ENCODE measurements at places on chromosomes 6 and 20.

GRCh38 chr6:18485660-18486435 lies 98.7 kb downstream of the RNF144B start:
- no peak for DNase-seq

DNA sequence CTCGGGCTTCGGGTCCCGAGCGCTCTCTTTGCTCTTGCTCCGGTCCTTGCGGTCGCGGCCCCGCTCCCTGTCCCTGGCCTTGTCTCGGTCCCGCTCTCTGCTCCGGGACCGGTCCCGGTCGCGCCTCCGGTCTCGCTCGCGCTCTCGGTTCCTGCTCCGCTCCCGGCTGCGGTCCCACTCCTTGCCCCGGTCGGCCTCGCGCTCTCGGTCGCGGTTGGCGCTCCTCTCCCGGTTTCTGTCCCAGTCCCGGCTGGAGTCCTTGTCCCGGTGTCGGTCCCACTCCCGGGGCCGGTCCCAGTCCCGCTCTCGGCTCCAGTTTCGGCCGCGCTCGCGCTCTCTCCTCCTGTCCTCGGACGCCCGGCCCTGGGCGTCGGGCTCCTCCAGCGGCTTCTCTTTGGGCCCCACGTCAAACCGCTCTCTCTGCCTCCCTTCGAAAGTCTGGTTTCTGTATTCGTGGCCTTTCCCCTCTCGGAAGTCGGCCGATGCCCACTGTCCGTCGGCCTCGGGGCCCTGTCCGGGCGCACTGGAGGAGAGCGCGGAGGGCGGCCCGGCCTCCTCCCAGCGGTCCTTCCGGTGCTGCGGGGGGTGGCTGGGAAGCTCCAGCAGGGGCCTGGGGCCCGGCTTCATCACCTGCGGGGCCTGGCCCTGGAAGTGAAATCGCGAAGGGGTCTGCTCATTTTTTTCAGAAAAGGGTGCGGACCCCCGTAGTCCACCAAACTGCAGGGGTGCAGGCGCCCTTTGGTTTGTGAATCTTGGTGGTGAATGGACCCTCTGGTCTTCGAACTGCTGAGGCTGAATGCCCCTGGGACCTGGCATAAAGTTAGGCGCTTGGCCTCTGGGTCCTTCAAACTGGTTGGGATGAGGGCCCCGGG lies 17.9 kb upstream of the TCFL5 start:
- no peak for DNase-seq

- peak; percentile 87 for DNase-seq
Measured at GRCh38 chr6:43268355-43268700, 25.0 kb downstream of the TTBK1 start.

- no peak for DNase-seq
Measured at GRCh38 chr6:15401120-15401519, 155.3 kb downstream of the JARID2 start.

- no peak for DNase-seq
Measured at GRCh38 chr6:160419488-160419887, 71.3 kb downstream of the SLC22A3 start.

DNA sequence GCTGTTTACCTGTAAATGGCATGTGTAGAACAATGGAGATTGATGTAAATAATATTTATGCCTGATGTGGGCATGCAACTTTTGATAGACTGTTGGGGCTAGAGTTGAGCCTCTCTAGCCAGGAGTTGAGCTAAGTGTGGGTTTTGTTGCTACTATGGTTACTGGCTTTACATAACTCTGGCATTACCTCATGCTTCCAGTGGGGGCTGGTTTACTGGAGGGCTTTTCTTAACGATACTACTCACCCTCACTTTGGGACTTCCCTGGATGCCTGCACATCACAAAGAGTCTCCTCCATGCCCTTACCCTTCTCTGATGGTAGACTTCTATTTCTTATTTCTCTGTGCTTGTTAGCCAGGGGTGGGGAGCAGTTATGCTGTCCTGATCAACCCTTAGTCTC lies 524.6 kb upstream of the CDH4 start:
- no peak for DNase-seq

DNA sequence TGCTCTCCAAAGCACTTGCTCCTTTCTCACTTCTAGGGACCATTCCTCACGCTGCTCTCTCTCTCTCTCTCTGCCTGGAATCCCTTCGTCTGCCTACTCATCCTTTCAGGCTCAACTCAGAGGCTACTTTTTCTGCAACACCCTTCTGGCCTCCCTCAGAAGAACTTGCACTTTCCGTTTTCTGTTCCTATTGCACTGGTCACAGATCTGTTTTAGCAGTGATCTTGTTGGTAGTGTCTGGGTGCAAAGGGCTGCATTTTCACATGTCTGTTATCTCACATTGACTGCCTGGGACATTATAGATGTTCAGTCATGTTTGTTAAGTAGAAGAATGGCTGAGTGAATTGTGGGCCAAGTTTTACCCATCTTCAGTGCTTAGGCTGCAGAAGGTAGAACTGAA lies 63.5 kb downstream of the RIN2 start:
- no peak for DNase-seq

GRCh38 chr6:16828058-16828457 lies 66.8 kb upstream of the ATXN1 start:
- DNase-seq: no peak

- DNase-seq: no peak
Measured at GRCh38 chr6:2861060-2861821, 19.6 kb upstream of the SERPINB1 start.

GRCh38 chr6:165653196-165653595 lies 9.8 kb downstream of the PDE10A start:
- no peak for DNase-seq

DNA sequence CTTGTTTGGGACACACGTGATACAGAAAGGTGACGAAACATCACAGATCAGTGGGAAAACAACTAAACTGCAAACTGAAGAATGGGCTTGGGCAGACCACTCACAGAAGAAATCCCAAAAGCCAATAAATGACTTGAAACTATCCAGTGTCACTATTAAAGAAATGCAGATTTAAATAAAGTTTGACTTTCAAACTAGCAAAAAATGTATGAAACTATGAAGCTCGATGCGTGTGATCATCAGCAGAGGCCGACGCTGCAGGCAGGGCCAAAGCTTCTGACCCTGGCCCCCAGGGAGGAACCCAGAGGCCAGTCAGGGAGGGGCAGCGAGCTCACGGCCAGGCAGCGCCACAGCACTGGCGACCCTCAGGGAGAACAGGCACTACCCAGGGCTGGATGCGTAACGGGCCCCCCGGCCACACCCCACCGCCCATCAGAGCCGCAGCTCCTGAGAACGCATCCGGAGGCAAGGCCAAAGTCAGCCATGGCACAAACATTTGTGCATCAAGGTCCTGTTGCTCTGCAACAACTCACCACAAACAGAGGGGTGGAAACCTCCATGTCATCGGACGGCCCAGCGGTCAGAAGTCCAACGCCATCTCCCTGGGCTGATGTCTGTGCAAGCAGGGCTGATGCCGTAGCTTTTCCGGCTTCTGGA lies 94.1 kb downstream of the YTHDF1 start:
- no peak for DNase-seq

DNA sequence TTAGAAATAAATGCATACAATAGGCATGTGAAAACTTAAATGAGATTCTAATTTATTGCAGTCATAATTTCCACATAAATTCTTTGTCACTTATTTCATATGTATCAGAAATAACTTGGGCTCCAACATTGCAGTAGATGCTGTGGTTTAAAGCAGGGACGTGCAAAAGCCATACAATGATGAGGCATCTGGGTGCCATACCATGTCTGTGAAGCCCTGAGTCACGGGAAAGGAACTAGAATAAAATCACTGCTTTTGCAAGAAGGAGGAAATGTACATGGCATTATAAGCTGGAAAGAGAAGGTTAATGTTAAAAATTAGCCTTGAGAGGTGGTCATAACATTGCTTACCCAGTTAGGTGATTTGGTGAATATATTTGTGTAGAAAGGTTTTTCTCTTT lies 180.4 kb downstream of the SASH1 start:
- DNase-seq: no peak

DNA sequence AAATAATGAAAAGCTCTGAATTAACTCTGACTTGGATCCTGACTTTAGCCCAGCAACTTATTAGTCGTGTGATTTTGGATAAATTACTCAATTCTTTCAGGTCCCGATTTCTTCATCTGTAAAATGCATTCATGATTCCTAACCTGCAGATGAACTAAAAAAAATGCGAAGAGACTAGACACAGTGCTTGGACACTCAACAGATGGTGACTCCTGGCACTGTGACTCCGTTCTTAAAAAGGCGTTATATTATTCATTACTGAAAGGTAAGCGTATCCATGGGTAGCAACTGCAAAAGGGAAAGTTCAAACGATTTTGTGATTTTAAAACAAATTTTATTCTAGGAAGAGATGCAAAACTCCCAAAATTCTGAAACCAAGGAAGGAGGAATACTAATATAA lies 226.3 kb downstream of the KIF16B start:
- no peak for DNase-seq

GRCh38 chr6:56759521-56759920 lies 116.8 kb upstream of the DST start:
- DNase-seq: no peak

GRCh38 chr6:42279144-42279781 lies 61.6 kb upstream of the MRPS10 start:
- no peak for DNase-seq

DNA sequence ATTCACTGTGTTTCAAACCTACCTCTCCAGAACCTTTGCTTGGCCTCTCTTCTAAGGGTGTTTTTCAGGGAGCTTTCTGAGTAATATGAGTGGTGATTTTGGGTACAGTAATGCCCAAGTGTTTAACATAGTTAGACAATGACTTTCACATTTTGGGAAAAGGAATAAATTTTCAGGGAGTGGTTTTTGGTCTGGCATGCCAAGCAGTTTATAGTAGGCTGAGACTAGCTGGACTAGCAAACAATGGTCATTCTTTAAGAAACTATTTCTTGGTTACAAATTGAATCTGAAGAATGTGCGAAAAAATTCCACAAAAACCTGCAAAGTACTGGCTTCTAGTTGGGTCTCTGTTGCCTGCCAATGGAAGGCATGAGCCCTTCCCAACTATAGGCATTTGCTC lies 15.4 kb downstream of the FNDC1 start:
- no peak for DNase-seq

DNA sequence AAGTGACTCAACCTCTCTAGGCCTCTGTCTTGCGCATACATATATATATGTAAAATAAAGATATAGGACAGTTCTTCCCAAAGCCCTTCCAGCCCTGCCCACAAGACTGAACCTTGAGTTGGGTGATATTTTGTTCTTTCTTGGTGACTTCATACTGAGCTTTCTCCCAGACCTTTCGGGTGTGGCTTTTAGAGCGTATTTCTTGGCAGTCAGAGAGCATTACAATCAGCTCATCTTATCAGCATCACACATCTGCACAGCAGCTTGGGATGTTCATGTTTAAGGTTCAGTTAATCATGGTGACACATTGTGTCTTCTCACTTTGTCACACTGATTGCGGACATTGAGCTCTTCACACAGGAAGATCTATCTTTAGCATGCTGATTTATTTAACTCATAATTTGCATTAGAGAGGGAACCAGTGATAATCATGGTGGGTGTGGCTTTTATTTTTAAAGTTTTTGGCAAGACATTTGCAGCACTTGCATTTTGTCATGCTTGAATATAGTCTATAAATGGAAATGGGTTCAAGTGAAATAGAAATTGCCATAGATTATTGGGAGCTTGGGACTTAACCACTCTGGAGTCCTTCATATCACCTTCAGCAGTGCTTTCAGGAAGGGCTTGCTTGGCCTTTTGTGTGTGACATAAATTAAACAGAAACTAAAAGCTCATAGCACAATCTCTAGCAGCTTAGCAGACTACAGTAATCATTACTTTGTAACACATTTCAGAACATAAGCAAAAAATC lies 8.3 kb downstream of the KIF3B start:
- DNase-seq: no peak

DNA sequence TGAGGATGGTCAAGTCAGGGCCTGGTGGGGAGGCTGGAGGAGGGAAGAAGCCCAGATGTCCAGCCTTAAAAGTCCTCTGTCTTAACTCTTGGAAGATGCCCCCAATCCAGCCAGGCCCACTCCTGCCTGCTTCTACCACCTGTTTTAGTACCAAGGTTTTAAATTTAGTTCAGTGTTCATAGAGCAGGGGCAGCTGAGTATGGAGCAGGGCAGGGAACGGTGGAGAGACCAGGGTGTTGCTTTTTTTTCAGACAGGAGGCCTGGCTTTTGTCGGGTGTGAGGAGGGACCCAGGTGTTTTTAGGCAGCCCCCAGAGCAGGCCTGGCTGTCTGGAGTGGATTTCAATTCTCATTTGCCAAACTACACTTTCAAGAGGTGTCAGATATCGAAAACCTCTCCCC lies 278.8 kb downstream of the CDC5L start:
- DNase-seq: no peak

DNA sequence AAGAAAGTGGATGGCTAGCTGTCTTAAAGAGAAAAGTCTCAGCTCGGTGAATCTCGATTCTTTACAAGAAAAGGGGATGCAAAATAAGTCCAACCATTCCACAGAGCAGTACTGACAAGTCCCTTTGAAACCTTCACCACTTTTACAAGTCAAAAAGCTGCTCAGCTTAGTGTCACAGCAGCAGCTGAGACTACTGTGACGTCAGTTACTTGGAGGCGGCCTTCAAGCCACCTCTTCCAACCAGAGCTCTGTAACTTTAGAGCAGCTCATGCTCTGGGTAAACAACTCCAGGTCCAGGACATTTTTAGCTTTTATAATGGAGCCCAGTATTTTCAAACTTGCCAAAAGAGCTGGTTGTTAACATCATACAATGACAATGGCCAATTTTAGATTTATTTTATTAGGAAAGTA lies at the start of gene KIAA0408:
Gene KIAA0408, minus strand, starts transcription at position 159 of the 411 bp plus-strand sequence. CDS start 5,408 bp downstream, outside the sequence.
- no peak for DNase-seq

- no peak for DNase-seq
Measured at GRCh38 chr6:37516920-37517405, 17.3 kb upstream of the CCDC167 start.

GRCh38 chr6:16471222-16471909 lies 233.0 kb downstream of the GMPR start:
- DNase-seq: no peak

GRCh38 chr6:126905917-126906316 lies 212.6 kb upstream of the RSPO3 start:
- no peak for DNase-seq

DNA sequence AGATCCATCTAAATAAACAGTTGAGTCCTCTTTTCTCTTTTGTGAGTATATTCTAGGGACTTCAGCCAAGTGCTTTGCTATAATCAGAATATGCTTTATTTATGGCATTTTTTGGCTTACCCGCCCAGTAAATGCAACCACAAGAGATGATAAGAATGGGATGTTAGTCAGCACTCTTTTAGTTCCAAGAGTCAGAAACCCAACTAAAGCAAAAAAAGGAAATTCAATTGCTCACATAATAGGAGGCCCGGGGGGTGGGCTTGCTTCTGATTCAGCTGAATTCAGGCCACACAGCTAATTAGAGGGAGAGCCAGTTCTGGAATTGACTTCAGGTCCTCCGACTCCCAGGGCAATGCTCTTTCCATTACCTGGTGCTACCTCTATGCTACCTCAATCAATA lies 250.6 kb downstream of the FARS2 start:
- no peak for DNase-seq

DNA sequence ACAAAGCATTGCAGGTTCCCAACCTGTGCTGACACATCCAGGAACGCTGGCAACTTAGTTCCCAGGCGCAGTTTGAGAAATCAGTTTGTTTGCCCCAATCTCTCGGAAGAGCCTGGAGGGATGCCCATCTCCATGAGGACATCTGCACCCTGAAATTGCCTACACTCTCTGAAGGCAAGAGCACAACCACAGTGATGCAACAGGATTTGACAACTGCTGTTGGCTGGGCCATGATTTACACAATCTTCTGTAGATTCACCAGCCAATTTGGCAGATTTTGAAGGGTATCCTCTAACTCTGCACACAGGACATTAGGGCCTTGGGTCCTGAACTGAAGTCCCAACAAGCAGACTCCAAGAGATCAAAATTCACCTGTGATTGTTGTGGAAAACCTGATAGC lies 3.4 kb downstream of the APMAP start:
- peak; percentile 93 for DNase-seq

All from left lobe of liver (tissue), 2 donors.